ENCODE measurements at places on chromosomes 7 and 10.

- DNase-seq = no peak
Measured at GRCh38 chr10:102781090-102781920, 37.6 kb downstream of the WBP1L start.

- DNase-seq = no peak
Measured at GRCh38 chr10:71533936-71534335, 137.2 kb downstream of the CDH23 start.

DNA sequence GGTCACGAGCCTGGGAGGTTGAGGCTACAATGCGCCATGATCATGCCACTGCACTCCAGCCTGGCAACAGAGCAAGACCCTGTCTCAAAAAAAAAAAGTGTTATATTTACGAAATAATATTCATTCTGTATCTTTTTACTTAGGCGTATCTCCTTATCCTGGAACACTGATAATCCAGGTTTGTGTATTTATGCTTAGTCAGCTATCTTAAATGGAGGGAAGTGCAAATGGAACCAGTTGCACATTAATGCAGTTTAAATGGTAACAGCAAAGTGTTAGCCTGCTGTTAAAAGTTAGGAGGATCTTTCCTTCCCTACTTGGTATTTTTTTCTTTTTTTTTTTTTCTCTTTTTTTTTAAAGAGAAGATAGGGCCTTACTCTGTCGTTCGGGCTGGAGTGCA is 36.0 kb upstream of the RBM20 start:
- no peak for DNase-seq

DNA sequence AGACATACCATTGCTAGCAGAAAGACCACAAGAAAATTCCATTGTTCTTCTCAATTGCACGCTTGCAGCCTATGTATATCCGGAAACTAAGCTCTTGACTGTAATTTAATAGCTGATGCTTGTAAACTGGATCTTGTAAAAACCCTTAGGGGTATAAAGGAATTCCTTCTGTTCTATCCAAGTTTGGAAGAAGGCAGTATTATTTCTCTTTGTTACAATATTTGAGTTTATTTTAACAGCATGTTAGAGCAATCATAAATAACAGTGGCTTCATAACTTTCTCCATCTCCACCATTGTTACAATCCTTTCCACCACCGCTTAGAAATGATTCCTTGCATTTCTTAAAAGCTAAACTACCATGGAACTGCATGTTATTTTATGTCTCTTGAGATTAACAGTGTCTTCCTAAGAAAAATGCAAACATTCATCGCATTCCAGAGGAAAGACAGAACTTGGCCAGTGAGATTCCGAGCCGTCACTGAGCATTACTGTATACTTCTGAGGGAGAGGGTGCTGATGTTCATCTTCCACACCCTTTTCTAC is 92.5 kb downstream of the TRIL start:
- DNase-seq = no peak

GRCh38 chr7:1360521-1360971 is 98.7 kb downstream of the MICALL2 start:
- DNase-seq = no peak

GRCh38 chr10:22552888-22553378 is 161.4 kb downstream of the PIP4K2A start:
- DNase-seq = no peak

DNA sequence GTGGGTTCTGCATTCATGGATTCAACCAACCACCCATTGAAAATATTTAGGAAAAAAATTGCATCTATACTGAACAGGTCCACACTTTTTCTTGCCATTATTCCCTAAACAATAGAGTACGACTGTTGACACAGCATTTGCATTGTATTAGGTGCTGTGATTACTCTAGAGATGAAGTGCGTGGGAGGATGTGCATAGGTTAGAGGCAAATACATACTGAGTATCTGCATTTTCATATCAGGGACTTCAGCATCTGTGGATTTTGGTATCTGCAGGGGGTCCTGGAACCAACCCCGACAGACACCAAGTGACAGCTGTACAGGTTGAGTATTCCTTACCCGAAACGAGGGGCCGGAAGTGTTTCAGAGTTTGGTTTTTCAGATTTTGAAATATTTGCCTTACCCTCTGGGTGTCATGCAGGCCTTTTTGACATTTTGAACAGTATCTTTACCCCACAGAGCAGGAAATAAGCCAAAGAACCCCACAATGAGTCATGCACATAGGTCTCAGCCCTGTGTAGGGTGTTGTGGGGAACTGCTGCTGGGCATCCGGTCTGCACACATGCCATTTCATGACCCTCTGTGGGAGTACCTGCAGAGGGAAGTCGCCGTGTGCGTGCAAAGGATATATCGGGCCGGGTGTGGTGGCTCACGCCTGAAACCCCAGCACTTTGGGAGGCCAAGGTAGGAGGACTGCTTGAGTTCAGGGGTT is 14.5 kb downstream of the NUDT5 start:
- DNase-seq = no peak

- DNase-seq = no peak
Measured at GRCh38 chr7:33760834-33761233, 144.5 kb upstream of the BMPER start.

GRCh38 chr7:68147614-68148238 is 1151.1 kb downstream of the TYW1 start:
- DNase-seq = peak; percentile 27

DNA sequence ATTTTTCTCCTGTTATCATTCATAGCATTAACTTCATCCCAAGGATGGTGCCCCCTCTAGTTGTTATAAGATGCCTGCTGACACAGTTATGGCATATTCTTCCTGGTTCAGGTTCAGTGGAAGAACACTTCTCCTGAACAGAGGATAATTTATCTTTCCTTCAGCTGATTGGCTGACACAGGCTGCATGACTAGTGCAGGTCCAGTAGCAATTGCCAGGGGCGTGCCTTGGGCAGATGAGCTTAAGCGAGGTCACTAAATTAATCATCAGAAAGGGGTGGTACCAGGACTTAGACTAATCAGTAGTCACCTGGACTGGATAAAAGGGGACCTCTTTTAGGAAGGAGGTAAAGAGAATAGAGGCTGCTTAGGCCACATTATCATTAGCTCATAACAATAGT is 42.3 kb downstream of the BZW2 start:
- DNase-seq = no peak

DNA sequence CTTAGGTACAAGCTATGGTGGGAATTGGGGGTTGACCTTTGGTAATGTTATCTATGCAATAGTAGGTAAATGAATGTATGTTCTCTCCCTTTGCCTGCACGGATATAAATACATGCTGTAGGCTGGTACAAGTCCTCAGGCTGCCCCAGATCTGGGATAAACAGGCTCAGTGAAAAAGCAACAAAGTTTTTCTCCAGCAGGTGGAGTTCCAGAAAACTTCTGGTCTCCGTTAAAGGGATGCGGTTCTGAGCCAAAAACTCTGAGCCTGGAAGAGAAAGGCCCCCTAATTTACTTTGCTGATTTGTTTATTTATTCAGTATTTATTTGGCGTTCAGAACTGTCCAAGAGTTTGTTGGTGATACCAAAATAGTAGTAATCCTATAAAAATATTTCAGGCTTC is 204.7 kb downstream of the ADRA2A start:
- no peak for DNase-seq

GRCh38 chr7:118836933-118837332 is 612.4 kb downstream of the ANKRD7 start:
- DNase-seq = no peak

GRCh38 chr10:96339956-96340904 is 18.6 kb downstream of the OPALIN start:
- peak; percentile 25 for DNase-seq

- no peak for DNase-seq
Measured at GRCh38 chr7:36929791-36930190, 205.5 kb upstream of the AOAH start.

- no peak for DNase-seq
Measured at GRCh38 chr7:37065779-37066271, 341.5 kb upstream of the AOAH start.

DNA sequence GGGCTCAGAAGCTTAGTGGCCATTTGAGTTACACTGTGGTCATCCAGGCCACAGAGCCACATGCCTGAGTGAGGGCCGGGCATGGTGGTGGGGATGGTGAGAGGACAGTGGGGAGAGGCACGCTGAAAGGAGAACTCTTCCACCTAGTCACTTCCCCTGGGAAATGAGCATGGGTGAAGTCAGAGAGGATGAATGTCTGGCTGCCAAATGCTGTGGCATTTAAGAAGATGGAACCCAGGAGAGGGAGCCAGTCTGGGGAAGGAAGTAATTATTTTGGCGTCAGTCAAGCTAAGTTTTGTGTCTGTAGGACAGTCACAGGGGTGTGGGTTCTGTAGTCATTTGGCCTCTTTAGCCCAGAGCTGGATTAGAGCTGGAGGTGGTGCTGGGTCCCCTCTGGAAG is 86.0 kb upstream of the PODXL start:
- DNase-seq = no peak

DNA sequence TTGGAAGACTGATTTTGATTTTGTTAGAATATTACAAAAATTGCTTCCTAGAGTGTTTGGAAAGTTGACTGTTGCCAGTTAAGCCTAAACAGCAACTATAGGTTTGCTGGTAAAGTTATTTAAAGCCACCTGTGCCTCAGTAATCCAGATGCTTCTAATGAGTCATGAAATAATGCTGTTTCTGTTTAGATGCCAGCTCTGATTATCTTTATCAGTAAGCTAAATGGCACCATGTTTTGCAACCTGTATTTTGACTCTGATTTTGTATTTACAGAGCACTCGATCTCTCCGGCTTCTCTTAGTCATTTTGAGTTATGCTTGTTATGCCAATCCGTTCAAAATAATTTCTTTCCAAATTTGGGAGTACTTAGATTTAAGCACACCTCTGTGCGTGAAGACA is 366.1 kb downstream of the EXOC4 start:
- no peak for DNase-seq

GRCh38 chr7:154853727-154854095 is 149.2 kb downstream of the PAXIP1 start:
- no peak for DNase-seq

Data from NCI-H774 (cell line).